ENCODE measurements at places on chromosomes 3 and 15.
A peak's percentile ranks its signal among the peaks of the same experiment; 100 is the strongest.

- DNase-seq = no peak
These were observed 46.0 kb downstream of the PRICKLE2 start for GRCh38 chr3:64179249-64179648.

GRCh38 chr3:177836671-177837070 lies 639.4 kb upstream of the TBL1XR1 start:
- DNase-seq = no peak

DNA sequence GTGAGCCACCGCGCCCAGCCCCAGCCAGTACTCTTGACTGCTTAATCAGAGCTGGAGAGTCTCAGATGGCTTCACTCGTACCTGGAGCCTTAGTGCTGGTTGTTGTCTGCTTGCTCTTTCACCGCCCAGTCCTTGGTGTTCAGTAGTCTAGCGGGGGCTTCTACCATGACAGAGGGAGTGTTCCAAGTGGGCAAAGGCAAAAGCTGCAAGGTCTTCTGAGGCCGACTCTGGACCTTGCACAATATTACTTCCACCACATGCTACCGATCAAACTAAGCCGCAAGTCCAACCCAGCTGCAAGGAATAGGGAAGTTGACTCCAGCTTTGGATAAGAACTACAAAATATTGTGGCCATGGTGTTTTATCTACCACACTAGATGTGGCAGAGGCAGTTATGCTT lies 6.6 kb downstream of the PARL start:
- no peak for DNase-seq

DNA sequence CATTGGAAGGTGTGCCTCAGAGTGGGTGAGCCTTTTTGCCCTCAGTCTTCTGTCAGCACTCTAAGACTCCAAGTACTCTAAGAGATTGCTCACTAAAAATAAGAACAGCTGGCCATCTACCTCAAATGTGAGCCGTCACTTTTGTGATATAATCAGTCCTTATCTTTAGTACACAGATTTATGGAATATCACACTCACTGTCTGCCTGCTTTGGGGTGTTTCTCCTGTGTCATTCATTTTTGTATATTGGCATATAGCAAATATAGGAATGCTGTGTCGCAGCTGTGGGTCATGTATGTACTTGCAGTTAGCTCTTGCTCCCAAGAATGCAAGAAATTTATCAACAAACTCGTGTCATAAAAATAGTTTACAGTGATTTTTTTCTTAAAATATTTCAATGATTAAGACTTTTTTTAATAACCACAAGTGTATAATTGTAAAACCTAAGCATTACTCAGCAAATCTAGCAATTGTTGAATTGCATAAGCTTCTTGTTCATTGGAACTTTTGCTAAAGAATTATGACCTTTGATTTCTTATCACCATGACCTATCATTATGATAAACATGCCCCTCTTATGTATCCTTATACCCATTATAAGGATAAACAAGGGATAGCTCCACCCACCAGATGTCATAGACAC lies 18.8 kb downstream of the SETD5 start:
- DNase-seq = no peak

- DNase-seq = no peak
These were observed 55.5 kb downstream of the MYO1E start for GRCh38 chr15:59317211-59317610.

GRCh38 chr3:63477494-63478129 lies 174.9 kb upstream of the SNTN start:
- DNase-seq = no peak

DNA sequence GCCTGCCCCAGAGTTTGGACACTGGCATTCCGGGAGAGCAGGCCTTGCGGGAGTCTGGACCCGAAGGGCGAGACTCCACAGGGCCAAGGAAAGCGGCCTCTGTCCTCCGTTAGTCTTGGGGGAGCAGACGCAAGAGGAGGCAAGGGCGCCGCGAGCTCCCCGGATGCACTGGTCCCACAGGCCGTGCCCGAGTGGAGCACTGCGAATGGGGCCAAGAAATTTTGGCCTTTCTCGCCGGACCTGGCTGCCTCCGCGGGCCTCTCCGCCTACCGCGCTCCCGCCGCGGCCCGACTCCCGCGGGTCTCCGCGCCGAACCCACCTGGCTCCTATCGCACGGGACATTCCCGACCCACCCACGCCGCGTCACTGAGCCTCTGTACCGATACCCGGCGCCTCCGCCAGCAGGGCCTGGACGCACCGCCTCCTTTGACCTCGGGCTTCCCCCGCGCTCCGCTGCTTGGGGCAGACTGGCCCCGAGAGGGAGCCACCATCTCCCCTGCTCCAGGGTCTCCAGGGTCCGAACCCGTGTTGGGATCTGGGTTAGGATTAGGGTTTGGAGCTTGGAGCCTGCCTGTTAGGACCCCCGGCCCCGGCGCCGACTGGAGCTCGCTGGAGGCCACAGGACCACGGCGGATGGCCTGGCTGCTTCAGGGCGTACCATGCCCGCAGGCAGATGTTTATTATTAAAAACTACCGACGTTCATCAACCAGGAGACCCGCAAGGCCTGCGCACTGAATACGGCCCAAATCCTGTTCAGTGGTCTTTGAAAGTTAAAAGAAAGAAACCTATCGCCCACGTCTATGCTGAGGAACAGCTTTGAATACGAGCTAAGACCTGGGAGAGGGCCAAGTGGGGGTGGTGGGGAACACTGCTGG lies 11.7 kb downstream of the SHOX2 start:
- no peak for DNase-seq

GRCh38 chr3:103218793-103219192 lies 784.0 kb downstream of the ZPLD1 start:
- no peak for DNase-seq

DNA sequence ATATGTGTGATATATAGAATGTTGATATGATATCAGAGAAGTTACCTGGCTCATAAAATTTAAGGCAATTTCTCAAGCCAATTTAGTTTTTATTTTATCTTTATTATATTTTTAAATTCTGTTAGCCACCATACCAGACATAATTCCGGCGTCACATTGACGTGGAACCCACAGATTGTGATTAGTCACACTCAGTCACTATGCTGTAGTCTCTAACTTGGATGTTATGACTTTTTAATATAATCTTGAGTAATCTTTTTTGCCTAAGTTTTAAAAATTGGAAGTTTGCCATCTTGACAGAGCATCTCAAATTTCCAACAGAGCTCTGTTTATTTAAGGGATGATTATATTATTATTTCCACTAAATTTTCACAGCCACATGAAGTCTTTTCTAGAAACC lies 9.7 kb upstream of the DCLK3 start:
- no peak for DNase-seq

- no peak for DNase-seq
These were observed 345.1 kb downstream of the MFSD1 start for GRCh38 chr3:159146856-159147435.

GRCh38 chr3:162132981-162133380 lies 636.4 kb downstream of the OTOL1 start:
- DNase-seq = no peak

GRCh38 chr15:43361313-43361903 lies 9.4 kb downstream of the ZSCAN29 start:
- no peak for DNase-seq

DNA sequence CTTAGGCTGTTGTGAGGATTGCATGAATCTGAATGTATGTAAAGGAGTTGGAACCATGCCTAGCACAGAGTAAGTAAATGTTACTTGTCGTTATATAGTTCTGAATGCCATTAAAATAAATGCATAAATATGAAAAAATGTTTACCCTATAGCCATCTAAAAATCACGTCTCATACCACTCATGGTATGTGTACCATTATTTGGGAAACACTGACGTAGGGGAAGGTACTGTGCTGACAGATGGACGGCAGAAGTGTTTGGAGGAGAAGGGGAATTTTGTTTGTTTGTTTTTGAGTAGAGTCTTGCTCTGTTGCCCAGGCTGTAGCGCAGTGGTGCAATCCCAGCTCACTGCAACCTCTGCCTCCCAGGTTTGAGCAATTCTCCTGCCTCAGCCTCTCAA lies 30.5 kb upstream of the PDZRN3 start:
- DNase-seq = no peak

DNA sequence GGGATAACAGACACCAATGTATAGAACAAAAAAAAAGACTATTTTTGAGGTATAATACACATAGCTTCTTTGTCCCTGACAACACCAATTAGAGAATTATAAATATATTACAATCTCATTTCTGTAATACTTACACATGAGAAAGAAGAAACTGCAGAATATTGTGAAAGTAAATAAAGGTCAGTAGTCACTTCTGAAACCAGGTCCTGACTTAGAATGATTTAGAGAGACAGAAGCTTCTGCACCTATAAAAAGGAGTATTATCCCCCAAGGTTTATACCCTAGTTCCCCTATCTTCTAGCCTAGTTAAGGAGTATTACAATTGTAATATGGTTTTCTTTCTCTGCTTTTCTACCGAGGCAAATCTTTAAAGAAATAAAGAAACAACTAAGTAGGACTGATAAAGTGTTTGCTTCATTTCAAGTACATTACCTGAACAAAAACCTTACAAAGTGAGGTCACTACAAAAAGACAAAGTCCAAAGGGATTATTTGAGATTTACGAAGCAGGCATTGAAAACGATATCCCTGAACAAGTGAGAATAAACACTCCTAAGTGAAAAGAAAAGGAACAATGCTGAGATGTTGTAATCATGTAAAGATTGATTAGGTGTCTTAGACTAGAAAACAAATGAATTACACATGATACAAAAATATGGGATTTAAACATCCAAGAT lies 103.0 kb downstream of the GBE1 start:
- no peak for DNase-seq

DNA sequence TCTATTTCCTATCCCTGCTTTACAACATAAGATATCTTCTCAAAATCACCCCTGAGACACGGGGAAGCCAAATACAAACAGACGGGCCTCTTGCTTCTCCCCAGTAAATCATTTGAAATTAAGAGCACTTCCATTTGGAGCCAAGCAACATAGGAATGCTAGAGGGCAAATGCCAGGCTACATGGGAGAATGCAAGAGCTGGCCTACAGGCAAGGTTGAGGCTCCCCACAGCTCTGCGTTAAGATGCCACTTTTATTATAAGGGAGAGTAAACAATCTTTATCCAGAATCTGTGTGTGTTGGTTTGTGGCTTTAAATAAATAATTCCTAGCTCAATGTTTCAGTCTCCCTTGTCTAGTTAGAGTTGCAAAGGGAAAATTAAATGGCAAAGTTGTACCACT lies 305.1 kb upstream of the KCNH8 start:
- DNase-seq = no peak

GRCh38 chr3:44902628-44903027 lies 28.2 kb downstream of the TGM4 start:
- DNase-seq = no peak

DNA sequence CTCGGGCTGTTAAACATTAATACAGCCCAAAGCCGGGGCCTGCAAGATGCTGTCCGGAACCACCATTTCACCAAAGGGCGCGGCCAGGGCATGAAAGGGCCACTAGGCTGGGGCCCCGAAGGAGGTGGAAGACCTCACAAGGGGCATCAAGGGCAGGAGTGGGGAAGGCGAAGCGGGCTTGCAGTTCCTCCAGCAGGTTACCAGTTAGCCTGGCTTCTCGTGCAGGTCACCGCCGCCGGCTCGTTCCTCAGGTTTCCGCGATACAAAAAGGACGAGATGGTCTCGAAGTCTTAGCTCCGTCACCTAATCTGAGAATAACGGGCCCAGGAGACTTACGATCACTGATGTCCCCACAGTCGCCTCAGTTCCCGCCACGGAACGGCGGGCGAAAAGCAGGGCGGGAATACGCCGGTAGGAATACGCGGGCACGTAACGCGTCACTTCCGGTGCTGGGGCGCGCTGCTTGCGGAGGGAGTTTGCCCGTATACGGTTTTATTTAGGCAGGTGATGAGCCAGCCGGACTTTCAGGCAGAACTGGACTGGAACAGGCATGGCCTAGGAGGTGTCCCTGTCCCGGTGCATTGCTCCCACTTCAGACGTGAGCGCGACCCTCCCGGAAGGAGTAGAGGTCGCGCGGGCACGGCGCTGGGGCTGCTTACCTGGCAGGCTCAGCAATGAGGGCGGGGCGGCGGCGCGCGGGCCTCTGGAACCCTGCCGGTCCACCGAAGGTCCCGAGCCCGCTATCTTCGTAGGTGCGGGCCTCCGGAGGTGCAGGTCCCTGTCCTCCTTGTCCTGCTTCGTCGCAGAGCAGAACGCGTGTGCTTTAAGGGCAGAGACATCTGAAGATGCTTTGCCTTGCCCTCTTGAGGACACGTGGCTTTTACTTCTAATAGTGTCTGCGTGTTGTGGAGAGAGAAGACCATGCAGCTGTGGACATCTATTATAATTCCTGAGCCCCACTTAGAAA lies at the start of gene RFC4:
Gene RFC4, minus strand, starts transcription at position 394 of the 967 bp plus-strand sequence. CDS start 1,769 bp downstream, outside the sequence.
- peak; percentile 88 for DNase-seq

DNA sequence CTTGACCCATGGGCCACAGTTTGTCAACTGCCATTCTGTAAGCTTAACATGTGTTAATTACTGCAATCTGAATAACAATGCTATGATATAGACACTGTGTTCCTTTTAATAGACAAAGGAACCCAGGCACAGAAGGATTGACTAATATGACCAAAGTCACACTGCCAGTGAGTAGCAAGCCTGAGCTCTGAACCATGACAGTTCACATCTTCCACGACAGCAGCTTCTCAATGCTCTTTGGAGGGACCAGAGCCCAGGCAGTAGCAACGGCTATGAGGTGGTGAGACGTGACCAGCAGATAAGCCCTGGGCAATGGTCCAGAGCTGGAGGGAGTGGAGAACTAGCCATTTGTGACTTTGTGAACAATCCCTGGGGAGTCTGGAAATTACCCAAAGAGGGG lies 19.4 kb downstream of the CA12 start:
- peak; percentile 88 for DNase-seq

GRCh38 chr15:63582179-63582578 lies 15.0 kb upstream of the FBXL22 start:
- no peak for DNase-seq

DNA sequence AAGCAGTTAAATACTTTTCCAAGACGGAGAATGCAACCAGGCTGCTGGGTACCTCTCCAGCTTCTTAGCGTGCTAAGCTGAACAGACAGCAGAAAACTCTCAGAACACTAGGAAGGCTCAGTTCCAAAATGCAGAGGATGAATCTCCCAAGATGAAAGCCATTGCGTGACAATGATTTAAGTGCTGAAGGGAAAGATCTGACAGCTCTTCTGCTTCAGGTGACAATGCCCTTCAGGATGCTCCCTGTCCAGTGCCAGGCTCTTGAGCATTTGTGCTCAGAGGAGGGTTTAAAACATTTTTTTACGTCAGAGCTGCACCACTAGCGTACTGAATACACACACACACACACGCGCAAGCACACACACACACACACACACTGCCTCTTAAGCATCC lies 26.3 kb downstream of the ARHGEF3 start:
- DNase-seq = no peak

GRCh38 chr15:56798639-56799038 lies 65.3 kb upstream of the ZNF280D start:
- DNase-seq = no peak

- peak; percentile 89 for DNase-seq
These were observed at the start of gene CLSTN2 for GRCh38 chr3:139935016-139935865. TSS of gene CLSTN2 (plus strand) at chr3:139935185.

DNA sequence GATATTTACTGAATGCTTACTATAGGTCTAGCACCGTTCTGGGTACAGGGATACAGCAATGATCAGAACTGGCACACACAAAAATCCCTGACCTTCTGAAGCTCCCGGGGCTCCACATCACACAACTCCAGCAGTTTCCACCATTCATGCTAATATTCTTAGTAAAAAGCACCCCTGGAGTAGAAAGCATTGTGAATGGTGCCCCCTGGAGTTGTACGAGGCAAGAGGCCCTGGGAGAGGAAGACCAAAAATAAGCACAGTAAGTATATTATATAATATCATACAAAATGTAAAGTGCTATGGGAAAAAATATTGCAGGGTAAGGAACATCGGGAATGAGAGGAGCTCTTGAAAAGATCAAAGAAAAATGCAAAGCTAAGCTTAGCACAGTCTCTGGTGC lies 790 bp upstream of the SRGAP3 start:
- DNase-seq = no peak

GRCh38 chr15:101488300-101489164 lies 975 bp downstream of the PCSK6 start:
- no peak for DNase-seq

Data from BE2C (cell line).